A673 (cell line): ENCODE measurements at places on chromosomes 12 and 14. TPM values are rescaled to one million over a fixed set of nuclear protein-coding genes. Genes with fewer than 3 reads are reported as not detected.
A peak's percentile ranks its signal among the peaks of the same experiment; 100 is the strongest.

DNA sequence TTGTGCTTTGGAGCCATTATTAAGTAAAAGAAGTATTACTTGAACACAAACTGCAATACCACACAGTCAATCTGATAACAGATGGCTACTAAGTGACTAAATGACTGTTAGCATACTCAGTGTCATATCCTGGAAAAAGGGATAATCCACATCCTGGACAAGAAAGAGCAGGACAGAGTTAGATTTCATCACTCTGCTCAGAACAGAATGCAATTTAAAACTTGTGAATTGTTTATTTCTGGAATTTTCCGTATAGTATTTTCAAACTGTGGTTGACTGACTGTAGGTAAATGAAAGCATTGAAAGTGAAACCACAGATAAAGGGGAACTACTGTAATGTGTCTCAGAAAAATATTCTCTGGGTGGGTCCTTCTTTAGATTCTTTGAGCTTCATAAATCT, 458.8 kb downstream of the TMEM117 start:
- H3K27me3 ChIP-seq: no peaks in the 10 kb centered on the region
- no peak overlapping the region for H3K27ac ChIP-seq
- H3K4me1 ChIP-seq: no peaks in the 10 kb centered on the region
- H3K36me3 ChIP-seq: no peaks in the 10 kb centered on the region
- no peak overlapping the region for H3K4me3 ChIP-seq
- DNase-seq: no peak

DNA sequence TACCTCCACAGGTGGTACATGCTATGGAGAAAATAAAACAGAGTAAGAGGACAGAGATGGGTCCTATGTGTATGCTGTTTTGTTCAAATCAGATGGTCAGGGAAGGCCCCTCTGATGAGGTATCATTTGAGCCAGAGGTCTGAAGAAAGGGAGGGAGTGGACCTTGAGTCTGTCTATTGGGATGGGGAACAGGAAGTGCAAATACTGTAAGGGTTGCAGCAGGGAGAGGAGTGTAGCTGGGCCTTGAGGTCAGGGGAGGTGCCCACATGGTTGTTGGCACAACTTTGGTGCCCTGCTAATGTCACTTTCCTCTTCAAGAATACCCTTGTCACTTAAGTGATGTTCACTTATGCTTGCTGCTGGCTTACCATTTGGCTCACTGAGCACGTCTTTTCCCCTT, 83.3 kb downstream of the PRKCH start:
- no peak for DNase-seq
- no peak overlapping the region for H3K27ac ChIP-seq
- H3K4me1 ChIP-seq: no peaks in the 10 kb centered on the region

DNA sequence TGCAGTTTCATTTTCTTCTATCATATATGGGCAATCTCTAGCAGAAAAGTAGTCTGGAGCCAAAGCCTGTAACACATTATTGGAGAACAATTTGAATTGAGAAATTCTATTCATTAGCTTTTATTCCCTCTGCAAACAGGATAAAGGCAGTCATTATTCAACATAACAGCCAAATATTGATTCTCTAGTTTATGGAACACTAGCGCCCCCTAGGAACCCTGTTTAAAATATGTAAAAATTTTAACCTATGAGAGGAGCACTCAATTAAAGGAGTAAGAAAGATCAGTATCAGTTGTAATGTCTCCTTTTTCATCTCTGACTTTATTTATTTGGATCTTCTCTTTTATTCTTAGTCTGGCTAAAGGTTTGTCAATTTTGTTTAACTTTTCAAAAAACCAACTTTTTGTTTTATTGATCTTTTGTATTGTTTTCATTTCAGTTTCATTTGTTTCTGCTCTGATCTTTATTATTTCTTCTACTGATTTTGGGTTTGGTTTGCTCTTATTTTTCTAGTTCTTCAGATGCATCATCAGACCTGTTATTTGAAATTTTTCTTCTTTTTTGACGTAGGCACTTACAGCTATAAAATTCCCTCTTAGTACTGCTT, 4.8 kb upstream of the LMNTD1 start:
- H3K4me3 ChIP-seq: no peak overlapping the region
- no peak overlapping the region for H3K27ac ChIP-seq
- H3K27me3 ChIP-seq: no peaks in the 10 kb centered on the region
- DNase-seq: peak; percentile 64

- no peak for DNase-seq
- no peak overlapping the region for H3K4me3 ChIP-seq
- H3K27ac ChIP-seq: no peak overlapping the region
- no peaks in the 10 kb centered on the region for H3K4me1 ChIP-seq
Measured at GRCh38 chr14:76439237-76439775, 63.4 kb downstream of the ESRRB start.

DNA sequence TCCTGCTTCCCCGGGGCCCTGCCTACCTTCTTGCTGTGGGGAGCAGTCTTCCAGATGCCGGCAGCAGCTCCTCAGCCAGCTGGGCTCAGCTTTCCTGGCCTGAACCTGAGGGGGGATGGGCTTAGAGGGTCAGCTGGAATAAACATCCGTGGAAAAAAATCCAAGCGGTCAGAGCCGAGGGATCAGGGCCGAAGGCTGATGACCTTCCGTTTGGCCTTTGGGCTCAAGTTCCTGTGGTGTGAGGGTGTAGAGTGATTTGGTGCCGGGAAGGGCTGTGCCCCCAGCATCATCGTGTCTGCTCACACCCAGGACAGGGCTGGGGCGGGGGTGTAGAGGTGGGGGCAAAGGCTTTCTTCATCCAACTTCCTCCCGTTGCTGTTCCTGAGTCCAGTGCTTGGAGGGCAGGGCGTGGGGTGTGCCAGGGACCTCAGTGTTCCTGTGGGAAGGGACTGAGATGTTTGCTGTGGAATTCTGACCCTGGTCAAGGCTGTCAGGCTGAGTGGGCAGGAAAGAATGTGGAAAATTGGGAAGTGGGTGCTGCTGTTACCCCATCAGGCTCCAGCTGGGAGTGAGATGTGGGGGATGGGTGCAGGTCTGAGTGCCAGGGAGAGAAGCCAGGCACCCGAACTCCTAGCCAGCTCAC, 2.6 kb downstream of the SMIM41 start:
- peaks cover 6% of the 10 kb centered on the region for H3K36me3 ChIP-seq
- peaks cover 24% of the 10 kb centered on the region for H3K4me1 ChIP-seq
- H3K27ac ChIP-seq: peak overlapping the region; percentile 30
- H3K27me3 ChIP-seq: no peaks in the 10 kb centered on the region
- no peak for DNase-seq
- no peak overlapping the region for H3K4me3 ChIP-seq

DNA sequence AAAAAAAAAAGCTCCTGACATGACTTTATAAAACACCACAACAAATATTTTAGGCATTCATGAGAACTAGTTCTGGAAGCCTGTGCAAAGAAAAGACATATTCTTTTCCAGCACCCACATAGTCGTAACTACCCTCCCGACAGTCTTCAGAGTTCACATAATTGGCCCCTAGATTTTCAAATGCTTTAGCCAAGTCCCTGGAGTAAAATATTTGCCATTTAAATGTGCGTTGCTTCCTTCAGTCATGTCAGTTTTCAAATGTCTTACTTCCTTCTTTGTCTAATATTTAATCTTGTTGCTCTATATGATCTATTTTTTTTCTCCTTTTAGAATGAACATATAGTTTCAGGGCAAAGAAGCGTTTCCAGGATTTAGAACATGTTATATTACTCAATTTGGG, 66.8 kb upstream of the KRAS start:
- no peaks in the 10 kb centered on the region for H3K36me3 ChIP-seq
- no peak overlapping the region for H3K4me3 ChIP-seq
- H3K27me3 ChIP-seq: no peaks in the 10 kb centered on the region
- peaks cover 8% of the 10 kb centered on the region for H3K4me1 ChIP-seq
- DNase-seq: no peak
- H3K27ac ChIP-seq: no peak overlapping the region

GRCh38 chr12:13095266-13095995, 8.0 kb downstream of the GSG1 start:
- peaks cover 57% of the 10 kb centered on the region for H3K4me1 ChIP-seq
- H3K4me3 ChIP-seq: no peak overlapping the region
- no peaks in the 10 kb centered on the region for H3K27me3 ChIP-seq
- no peaks in the 10 kb centered on the region for H3K36me3 ChIP-seq
- DNase-seq: peak; percentile 42
- H3K27ac ChIP-seq: no peak overlapping the region

- H3K4me1 ChIP-seq: peaks cover 4% of the 10 kb centered on the region
Measured at GRCh38 chr12:109595321-109595902, 21.8 kb downstream of the MVK start.

DNA sequence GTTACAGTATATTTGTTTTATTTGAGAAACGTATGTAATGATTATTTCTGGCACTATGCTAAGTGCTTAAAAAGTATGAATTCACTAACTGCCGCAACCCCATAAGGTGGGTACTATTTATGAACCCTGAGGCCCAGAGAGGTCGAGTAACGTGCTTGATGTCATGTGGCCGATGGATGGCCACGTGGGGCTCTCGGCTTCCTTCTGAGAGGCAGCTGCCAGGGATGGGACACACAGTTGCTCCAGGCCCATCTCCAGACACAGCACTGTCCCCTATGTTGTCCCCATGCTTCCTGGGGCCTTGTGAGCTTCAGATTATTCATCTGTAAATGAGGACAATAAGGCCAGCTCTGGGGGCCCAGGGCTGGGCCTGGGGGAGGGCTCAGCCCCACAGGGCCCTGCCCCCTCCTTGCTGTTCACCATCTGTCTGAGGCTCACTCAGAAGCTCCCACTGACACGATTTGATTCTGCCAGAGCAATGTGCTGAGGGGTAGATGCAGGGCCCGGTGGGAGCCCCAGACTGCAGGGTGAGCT, 115.0 kb downstream of the CALM1 start:
- H3K36me3 ChIP-seq: no peaks in the 10 kb centered on the region
- DNase-seq: no peak
- no peaks in the 10 kb centered on the region for H3K27me3 ChIP-seq
- no peaks in the 10 kb centered on the region for H3K4me1 ChIP-seq
- no peak overlapping the region for H3K27ac ChIP-seq

- no peak for DNase-seq
- H3K36me3 ChIP-seq: no peaks in the 10 kb centered on the region
- H3K27ac ChIP-seq: no peak overlapping the region
- no peaks in the 10 kb centered on the region for H3K4me1 ChIP-seq
- H3K4me3 ChIP-seq: no peak overlapping the region
- no peaks in the 10 kb centered on the region for H3K27me3 ChIP-seq
Measured at GRCh38 chr14:93054006-93054405, 61.7 kb downstream of the ITPK1 start.

- no peak for DNase-seq
- H3K27ac ChIP-seq: no peak overlapping the region
- H3K27me3 ChIP-seq: peaks cover 3% of the 10 kb centered on the region
- no peaks in the 10 kb centered on the region for H3K4me1 ChIP-seq
Measured at GRCh38 chr14:62103464-62103863, 341.2 kb downstream of the SNAPC1 start.

- no peaks in the 10 kb centered on the region for H3K27me3 ChIP-seq
- H3K36me3 ChIP-seq: no peaks in the 10 kb centered on the region
- peaks cover 11% of the 10 kb centered on the region for H3K4me1 ChIP-seq
- H3K27ac ChIP-seq: no peak overlapping the region
Measured at GRCh38 chr14:64940336-64940910, 2.1 kb downstream of the GPX2 start.

GRCh38 chr12:66428870-66429269, 126.6 kb downstream of the HELB start:
- H3K27me3 ChIP-seq: peaks cover 10% of the 10 kb centered on the region
- H3K4me1 ChIP-seq: no peaks in the 10 kb centered on the region
- H3K36me3 ChIP-seq: no peaks in the 10 kb centered on the region
- no peak for DNase-seq

DNA sequence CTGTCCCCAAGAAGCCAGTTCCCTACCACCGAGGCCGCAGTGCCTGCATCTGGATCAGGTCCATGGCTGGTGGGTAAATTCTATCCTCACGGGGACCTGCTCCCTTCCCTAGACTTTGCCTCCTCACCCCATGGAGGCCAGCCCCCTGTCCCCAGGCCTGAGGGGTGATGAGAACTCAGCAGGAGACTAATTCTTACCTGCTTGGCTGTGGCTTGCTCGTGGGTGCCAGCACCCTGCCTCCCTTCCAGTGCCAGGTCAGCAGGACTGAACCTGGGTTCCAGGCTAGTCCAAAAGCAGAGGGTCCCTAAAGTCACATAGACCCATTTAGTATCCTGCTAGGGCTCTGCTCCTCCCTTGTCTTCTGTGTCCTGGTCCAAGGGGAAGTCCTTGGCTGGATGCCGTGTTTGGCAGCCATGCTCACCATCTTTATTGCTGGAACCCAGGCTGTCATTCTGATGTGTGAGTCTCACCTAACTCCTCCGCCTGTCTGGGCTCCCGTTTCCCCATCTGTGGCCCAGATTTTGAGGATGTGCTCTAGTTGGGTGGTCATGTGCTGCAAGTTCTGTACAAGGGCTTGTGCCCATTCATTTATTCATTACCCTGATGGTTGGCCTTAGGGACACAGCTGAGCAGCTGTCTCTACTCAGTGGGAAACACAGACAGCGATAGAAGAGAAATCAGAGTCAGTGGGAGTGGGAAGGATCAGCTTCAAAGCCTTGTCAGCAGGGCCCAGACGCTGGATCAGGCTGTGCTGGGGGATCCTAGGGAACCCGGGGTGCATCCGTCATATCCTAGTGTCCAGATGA, 949 bp downstream of the PLBD2 start:
- H3K4me1 ChIP-seq: peaks cover 6% of the 10 kb centered on the region
- H3K4me3 ChIP-seq: peak overlapping the region; percentile 96
- DNase-seq: no peak
- peak overlapping the region; percentile 83 for H3K27ac ChIP-seq

GRCh38 chr14:105878554-105878953, 352.2 kb downstream of the TMEM121 start:
- no peak overlapping the region for H3K4me3 ChIP-seq
- H3K27ac ChIP-seq: no peak overlapping the region
- H3K36me3 ChIP-seq: no peaks in the 10 kb centered on the region
- H3K27me3 ChIP-seq: peaks cover 69% of the 10 kb centered on the region
- DNase-seq: no peak

DNA sequence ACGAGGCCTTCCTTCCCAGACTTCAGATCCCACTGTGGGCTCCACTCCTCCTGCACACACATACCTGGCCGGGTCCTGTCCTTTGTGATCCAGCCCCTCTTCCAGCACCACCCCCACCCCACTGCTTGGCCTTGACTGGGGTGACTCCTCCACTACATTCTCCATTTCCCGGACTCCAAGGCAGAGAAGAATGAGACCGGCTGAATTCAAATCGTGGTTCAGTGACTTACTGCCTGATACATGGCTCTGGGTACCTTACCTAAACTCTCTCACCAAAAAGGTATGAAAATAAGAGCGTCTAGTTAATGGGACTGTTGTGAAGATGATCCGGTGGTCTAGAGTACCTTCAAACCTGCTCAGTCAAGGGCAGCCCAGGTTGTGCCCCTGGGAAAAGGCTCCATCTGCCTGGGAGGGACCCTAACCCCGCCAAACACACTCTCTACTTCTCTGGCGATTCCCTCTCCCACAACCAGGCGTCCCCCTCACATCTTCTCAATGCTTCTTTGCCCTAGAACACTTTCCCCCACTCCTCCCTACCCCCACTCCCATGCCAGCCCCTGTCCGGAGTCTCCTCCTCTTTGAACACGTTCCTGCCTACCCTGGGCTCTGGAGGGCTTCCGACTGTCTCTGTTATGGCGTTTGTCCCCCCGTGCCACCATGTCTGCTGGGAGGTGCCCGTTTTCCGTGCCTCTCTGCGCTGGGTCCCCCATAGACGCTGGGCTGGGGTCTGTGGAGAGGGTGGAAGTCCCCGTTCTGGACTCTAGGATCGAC, 1.5 kb upstream of the ZBTB42 start:
- no peak overlapping the region for H3K27ac ChIP-seq
- DNase-seq: peak; percentile 61
- H3K27me3 ChIP-seq: no peaks in the 10 kb centered on the region

Gene KLRF1
- not detected in 2 replicates for total RNA-seq

Gene SLC17A8
- total RNA-seq: not detected in 2 replicates

Gene VSX2
- total RNA-seq: not detected in 2 replicates

Gene KRT82
- not detected in 2 replicates for total RNA-seq

Gene CACNA2D4
- 0.41 and 1.2 TPM in 2 replicates for total RNA-seq

Gene CCDC196
- not detected in 2 replicates for total RNA-seq
